ENCODE measurements at places on chromosomes 11 and 22.

- DNase-seq, result no peak
These were observed at the start of gene CSRP3 for GRCh38 chr11:19201737-19202605. TSS of gene CSRP3 (minus strand) at chr11:19201983. CDS start at chr11:19192448, 9,535 bp downstream.

- DNase-seq, result no peak
These were observed 42.4 kb upstream of the TH start for GRCh38 chr11:2213890-2214526.

- DNase-seq, result no peak
These were observed 3.9 kb upstream of the EHF start for GRCh38 chr11:34616830-34617504.

DNA sequence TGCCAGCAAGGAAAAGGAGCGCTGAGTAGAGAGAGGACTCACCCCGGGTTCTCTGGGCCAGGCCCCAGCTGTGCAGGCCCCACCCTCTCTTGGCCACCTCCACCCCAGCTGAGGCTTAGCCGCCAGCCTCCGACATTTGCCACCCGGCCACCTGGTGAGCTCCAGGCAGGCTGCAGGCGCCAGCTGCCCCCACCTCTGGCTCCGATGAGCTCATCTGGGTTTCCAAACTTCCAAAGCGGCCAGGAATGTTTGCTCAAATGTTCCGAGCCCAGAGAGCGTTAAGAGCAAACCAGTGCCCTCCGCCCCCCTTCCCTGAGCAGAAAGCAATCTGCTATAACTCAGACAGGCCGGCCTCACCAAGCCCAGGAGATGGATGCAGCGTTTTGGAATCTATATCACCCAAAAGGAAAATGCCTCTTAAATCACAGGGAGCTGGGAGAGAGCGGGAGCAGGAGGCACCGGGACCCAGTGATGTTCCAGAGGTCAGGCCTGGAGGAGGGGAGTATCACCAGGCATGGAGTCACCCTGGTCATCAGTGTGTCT is 9.1 kb upstream of the MN1 start:
- DNase-seq, result no peak

GRCh38 chr11:126805870-126806269 is 194.7 kb downstream of the KIRREL3 start:
- no peak for DNase-seq

DNA sequence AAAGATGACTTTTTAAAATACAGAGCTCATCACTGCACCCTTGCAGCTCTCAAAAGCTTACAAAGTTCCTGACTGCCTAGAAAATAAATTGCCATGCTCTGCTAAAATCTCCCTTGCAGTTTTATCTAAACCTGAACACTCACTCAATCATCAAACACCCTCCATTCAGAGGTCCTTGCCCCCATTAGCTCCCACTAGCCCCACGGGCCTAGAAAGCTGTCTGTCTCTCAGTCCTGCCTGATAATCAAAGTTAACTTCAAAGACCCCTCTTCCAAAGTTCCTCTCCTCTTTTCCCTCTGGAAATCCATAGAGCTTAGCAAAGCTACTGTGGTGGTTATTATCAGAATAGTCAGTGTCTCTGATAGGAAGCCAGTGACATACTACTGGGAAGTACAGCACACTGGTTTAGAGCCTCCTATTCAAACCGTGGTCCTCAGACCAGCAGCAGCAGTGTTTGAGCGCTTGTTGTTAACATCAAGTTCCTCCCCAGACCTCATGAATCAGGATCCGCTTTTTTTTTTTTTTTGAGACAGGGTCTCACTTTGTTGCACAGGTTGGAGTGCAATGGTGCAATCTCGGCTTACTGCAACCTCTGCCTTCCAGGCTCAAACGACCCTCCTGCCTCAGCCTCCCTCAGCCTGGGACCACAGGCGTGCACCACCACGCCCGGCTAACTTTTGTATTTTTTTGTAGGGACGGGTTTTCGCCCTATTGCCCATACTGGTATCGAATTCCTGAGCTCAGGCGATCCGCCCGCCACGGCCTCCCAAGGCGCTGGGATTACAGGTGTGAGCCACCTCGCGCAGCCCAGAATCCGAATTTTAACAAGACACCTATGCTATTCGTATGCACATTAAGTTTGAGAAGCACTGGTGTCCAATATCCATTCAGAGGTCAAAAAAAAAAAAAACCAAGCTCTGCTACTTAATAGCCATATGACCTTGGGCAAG is 1.2 kb downstream of the NDUFC2 start:
- DNase-seq, result no peak

DNA sequence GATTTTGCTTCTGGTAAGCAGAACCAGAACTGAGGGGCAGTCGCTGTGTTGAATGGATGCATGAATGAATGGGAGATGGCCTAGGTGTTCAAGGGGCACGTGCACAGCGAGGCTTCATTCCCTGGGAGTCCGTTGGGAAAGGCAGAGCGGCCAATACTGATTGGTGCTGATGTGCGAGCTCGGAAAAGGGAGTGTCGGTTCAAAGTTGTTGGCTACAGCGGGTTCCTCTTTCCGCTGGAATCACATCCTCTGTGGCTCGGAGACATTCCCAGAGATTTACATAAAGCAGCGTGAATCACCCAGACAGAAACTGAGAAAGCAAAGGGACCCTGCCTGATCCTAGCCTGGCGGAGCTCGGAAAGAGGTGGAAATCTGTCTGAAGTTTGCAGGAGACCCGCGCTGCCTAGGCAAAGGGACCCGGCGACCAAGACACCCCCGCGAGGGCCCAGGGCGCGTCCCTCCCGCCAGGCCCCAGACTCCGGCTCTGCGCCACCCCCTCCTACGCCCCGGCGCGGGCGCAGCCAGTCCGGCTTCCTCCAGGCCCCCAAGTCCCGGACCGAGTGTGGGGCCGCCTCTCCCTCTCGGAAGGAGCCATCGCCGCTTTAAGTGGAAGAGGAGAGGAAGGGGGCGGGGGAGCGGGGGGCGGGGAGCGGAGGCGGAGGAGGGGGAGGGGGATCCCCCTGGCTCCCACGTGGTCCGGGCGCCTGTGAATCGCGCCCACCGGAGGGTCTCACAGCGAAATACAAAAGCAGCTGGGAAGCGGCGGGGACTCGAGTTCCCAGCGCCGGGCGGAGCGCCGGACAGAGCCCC is at the start of gene FJX1:
Gene FJX1 (plus strand): TSS at position 774 of the 810 bp plus-strand sequence. CDS start 177 bp downstream, outside the sequence.
- peak; percentile 7 for DNase-seq

DNA sequence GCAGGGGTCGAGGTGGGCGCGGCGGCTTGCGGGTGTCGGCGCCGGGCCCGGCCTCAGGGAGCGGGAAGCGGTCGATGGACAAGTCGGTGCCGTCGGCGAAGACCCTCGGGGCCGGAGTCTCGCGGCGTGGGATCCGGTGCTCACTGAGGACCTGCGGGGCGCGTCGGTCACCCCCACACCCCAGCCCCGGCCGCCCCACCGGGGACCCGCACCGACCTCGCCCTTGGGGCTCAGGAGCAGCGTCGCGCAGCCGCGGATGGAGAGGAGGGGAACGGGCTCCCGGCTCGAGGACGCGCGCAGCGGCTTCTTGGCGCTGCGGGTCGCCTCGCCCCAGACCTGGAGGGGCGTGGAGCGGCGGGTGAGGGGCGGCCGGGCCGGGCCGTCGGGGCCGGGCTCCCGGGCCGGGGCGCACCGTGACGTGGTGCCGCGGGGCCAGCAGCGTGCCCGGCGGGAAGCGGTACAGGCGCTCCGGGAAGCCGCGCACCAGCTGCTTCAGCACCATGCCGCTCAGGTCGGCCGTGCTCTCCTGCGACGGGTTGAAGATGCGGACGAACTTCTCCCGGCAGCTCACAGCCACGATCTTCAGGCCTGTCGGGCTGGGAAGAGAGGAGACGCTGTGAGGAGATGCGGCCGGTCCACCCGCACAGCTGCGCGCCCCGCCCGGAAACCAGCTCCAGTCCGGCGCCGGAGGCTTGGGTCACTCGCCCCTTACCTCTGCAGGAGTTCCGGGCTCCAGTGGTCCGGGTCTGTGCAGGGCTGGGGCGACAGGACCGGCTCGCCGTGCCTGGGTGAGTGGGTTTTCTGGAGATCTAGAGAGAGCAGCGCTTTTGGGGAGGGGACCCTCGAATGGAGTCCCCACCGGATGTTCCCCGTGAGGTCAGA is 4.5 kb downstream of the LMNTD2 start:
- no peak for DNase-seq

DNA sequence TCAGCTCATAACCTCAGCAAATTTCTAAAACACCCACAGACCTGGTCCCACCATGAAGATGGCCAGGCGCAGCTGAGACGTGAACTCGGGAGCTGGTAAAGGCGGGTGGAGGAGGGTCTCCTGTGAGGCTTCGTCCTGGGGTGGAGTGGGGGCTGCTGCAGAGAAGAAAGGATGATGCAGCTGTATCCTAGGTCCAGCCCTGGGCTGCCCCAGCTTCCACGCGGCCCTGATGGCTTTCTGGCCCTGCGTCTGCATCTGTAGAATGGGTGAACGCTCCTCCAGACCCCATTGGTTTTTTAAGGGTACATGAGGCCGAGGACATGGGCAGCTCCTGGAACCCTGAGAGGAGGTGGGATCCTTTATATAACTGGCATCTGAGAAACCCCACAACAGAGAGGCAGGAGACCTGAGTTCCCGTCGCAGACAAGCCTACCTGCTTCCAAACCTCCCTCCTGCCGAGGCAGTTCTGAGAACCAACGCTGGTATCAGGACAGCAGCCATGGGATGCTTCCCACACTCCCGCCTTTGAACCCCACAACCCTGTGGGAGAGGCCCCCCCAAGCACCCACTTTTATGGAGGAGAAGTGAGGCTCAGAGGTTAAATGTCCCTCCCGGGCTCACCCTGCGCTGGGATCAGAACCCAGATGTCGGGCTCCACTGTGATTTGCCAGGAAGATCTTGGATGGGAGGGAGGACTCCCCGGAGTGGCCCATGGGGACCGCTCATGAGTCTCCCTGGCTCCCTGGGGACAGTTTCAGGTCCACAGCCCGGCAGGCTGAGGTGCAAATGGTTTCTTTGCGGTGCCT is 55.2 kb upstream of the FGF3 start:
- DNase-seq, result no peak

DNA sequence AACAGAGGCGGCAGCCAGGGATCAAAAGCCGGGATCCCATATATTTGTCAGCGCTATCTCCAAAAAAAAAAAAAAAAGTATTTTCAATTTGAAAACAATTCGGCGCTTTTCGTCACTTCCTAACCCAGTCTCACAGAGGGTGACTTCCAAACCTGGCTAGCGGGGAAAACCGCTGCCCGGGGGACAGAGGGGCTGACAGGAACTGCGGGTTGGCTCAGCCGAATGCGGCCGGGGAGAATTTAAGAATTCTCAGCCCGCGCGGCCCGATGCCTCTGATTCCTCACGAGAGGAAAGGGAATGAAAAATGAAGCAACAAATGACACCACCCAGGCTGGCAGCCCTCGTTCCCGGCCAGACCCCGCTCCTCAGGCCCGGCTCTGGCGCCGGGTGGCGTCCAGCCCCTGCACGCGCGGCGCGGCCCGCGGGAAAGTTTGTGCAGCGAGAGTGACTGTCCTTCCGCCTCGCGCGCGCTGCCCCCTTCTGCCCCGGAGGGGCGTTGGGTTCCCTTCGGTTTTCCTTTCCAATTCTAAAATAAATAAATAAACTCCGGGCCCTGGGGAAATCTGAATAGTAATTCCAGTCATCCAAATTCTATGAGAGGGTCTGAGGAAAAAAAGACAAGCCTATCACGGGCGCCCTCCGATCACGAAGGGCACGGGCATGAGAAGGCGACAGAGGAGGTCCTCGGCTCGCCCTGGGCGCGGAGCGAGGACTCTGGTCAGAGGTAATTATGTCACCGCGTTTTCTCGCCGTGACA is 4.8 kb upstream of the PAX6 start:
- no peak for DNase-seq

- DNase-seq, result no peak
These were observed 13.8 kb downstream of the CABP7 start for GRCh38 chr22:29733362-29734201.

- DNase-seq, result no peak
These were observed 54.0 kb upstream of the SLC22A12 start for GRCh38 chr11:64536997-64537396.

DNA sequence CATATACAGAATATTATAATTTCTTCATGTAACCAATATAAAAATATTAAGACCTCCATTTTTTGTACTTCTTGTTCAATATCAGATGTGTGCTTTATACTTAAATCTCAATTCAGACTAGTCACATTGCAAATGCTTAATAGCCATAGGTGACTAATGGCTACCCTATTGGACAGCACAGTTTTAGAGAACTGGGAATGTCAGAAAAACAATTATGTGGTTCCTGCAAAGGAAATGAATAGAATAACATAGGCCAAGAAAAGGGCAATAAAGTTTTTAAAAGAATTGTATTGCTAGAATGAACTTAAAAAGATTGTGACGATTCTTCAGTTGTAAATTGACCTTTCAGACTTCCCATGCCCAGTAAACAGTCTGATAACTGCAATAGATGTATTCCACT is 843.0 kb downstream of the METTL15 start:
- no peak for DNase-seq

DNA sequence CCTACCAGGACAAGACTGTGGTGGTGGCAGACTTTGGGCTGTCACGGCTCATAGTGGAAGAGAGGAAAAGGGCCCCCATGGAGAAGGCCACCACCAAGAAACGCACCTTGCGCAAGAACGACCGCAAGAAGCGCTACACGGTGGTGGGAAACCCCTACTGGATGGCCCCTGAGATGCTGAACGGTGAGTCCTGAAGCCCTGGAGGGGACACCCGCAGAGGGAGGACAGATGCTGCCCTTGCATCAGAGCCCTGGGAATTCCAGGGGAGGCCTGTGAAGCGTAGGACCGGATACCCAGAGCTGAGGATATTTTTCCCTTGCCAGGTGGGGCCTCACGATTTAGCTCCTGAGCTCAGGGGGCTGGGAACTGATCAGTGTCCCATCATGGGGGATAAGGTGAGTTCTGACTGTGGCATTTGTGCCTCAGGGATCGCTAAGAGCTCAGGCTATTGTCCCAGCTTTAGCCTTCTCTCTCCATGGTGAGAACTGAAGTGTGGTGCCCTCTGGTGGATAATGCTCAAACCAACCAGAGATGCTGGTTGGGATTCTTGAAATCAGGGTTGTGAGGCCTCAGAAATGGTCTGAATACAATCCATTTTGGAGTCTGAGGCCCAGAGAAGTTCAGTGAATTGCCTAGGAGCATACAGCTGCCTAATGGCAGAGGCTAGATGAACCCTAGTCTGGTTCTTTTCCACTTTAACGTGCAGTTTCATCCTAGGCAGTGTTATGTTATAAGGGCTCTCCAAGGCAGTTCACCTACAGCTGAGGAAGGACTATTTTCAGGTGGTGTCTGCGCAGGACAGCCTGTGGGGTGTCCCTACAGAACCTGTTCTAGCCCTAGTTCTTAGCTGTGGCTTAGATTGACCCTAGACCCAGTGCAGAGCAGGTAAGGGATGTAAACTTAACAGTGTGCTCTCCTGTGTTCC is 19.5 kb downstream of the PIK3IP1 start:
- no peak for DNase-seq

All from cerebellar nuclear complex (tissue), 1 donor.